ENCODE measurements at places on chromosomes 7 and 10.
A peak's percentile ranks its signal among the peaks of the same experiment; 100 is the strongest.

- DNase-seq = no peak
Measured at GRCh38 chr7:4805110-4805983, 29.9 kb downstream of the AP5Z1 start.

DNA sequence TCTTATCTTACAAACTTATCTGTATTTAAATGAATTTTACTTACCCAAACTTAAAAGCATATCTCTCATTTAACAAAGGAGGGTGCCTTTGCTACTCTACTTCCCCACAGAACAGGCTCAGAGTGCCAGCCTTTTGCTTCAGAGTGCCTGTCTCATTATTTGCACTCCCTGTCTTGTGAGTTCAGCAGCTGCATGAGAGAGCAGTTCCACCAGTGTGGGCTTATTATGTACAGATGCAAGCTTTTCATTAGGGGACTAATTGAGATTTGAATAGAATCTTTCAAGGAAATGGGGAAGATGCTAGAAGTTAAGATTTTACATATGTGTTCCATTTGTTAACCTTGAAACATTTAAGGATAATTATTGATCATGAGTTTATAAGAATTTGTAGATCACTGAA is 310.2 kb upstream of the LRRN3 start:
- no peak for DNase-seq

DNA sequence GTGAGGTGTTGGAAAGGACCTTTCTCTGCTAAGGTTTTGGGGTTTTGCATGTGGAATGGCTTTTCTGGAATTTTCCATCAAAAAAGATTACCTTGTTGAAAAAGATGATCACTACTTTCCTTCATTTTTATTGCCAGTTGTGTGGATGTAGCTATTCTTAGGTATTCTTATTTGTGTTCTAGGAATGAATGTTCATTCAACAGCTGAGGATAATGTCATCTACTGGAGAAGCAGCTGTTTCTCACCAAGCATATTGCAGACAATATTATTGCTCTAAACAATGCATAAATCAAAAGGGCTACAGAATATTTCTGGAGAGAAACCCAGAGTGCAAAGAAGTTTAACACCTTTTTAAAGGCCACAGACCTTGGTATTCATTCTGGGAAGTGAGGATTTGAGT is 145.6 kb upstream of the CALCR start:
- DNase-seq = no peak

DNA sequence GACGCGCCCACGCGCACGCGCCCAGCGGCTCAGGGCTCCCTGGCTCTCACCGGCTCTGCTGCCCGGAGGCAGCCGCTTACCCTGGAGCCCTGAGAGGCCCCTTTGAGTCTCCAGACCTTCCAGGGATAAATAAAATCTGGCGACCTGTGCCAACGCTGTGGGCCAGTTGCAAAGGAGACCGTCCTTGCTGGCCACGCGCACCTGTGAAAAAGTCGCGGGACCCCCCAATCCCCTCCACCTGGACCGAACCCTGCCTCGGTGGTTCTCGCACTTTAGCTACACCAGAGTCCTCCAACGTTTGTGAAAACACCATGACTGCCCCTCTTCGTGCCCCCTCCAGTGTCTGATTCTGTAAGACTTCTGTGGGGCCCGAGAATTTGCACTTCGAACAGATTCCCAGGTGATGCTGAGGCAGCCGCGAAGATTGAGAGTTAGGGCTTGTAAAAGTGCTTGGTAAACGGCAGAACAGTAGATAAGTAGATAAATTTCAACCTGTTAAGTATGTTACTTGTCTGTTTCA is 102.4 kb upstream of the SVIL start:
- DNase-seq = no peak

DNA sequence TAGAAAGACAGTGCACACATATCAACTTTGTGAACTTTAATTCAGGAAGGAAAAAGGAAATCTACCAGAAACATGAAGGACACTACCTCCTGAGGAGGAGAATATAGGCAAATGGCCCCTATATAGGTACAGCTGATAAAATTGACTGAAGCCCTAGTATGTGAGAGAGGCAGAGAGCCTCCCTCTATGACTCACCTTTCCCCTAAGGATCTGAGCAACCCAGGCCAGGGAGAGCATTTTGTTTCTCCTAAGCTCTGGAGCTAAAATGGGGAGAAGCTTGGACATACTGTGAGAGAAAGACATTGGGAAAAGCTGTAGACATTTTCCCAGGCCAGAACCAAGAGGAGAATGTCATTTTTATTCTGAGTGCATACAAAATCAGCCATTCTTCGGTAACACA is 303.5 kb downstream of the AHR start:
- DNase-seq = no peak

DNA sequence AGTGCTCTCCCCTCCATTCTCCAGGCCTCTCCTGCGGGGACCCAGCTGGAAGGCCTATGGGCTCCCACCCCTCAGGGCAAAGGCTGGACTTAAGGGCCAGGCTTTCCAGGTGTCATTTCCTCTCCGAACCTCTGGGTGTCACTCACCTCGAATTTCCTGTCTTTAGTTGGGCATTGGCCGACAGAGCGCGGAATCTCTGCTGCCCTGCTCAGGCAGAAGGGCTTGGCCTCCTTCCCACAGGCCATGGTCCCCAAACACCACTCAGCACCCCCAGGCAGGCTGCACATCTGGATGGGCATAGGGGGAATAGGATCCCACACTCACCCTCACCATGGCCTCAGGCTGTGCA is 212.9 kb downstream of the CCSER2 start:
- no peak for DNase-seq

DNA sequence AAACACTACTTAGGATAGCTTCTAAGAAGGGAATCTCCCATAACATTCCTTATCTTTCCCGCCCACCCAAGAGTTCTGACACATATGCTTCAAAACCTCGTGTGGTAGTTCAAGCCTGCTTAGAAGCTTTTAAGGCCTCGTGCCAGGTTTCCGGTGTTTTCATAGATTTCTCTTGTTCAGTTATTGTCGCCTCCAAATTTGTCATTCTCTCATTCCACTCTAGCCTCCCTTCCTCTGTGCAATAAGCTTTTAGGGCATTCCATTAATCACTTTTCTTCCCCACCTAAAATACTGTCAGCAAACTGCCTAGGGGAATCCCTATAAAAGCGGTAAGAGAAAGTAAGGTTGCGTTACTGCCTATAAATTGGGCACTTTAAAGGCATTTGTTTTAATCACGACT is 718 bp upstream of the BPGM start:
- DNase-seq = no peak

DNA sequence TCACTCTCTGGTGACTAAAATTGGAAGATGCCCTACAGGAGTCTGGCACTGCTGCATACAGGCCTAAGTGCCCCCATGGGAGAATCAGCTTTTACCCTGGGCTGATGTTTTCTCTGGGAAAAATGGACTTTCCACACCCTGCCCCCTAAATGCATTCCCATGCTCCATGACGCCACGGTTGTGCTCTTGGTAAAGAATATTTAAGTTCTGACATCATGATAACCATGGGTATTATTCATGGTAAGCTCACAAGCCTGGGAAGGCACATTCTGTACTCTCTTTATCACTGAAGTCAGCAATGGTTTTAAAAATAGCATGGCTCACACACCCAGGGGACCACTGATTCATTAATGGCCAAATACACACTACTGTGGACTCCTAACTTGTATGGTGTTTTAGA is 43.4 kb downstream of the HIPK2 start:
- peak; percentile 93 for DNase-seq

DNA sequence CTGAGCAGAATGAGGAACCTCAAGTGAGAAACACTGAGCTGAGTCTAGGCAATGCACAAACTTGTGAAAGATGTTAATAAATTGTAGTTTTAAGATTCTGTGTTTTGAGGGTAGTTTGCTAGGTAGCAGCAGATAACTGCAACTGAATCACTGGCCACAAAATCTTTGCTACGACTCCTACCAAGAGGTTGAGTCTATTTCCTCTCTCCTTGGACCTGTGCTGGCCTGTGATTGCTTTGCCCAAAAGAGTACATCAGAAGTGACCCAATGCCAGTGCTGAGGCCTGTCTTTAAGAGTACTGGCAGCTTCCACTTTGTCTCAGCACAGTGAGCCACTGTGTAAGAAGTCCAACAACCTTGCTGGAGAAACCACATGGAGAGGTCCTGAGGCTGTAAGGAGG is 11.9 kb upstream of the TSPAN13 start:
- no peak for DNase-seq

DNA sequence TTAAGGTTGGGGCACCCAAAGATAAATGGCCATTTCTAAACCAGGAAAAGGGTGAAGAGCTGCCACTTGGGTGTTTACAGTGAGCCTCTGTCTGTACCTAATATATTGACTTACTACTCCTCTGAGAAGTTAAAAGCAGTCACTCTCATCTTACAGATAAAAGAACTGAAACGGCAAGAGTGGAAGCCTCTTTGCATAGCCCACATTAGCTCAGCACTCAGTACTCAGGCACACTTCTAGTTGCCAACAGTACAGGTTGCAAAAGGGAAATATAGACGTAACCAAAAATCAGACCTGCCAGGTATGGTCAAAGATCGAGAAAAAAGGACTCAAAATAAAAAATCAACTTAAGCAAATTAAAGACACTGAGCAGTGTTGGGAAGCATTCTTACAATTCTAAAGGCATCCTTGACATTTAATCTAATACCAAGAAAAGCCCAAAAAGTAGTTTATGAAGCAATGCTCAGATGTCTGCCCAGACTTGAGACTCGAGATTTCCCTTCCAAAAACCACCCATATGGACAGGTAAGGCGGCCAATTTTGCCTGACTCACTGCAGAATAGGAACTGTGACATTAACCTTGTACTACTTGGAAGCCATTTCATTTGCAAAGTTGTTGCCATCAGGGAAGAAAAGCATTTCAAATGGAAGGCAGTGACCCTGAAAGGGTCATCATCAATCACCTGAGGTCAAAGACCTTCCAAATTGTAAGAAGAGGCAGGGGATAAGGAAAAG is 139.3 kb downstream of the SLC25A13 start:
- DNase-seq = no peak

DNA sequence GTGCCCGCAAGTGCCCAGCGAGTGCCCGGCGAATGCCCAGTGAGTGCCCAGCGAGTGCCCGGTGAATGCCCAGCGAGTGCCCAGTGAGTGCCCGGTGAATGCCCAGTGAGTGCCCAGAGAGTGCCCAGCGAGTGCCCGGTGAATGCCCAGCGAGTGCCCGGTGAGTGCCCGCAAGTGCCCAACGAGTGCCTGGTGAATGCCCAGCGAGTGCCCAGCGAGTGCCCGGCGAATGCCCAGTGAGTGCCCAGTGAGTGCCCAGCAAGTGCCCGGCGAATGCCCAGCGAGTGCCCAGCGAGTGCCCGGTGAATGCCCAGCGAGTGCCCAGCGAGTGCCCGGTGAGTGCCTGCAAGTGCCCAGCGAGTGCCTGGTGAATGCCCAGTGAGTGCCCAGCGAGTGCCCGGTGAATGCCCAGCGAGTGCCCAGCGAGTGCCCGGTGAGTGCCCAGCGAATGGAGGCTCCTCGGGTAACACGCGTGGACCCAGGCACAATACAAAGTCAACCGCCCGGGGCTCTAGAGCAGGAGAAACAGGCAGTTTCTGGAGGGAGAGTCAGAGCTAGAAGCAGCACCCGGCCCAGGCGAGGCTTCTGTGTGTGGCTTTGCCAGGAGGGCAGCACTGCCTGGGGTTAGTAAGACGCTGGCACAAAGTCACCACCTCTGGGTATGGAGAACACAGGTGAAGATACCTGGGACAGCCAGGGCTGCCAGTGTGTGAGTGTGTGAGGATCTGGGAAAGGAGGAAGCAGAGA is 38.2 kb upstream of the CFAP46 start:
- no peak for DNase-seq

DNA sequence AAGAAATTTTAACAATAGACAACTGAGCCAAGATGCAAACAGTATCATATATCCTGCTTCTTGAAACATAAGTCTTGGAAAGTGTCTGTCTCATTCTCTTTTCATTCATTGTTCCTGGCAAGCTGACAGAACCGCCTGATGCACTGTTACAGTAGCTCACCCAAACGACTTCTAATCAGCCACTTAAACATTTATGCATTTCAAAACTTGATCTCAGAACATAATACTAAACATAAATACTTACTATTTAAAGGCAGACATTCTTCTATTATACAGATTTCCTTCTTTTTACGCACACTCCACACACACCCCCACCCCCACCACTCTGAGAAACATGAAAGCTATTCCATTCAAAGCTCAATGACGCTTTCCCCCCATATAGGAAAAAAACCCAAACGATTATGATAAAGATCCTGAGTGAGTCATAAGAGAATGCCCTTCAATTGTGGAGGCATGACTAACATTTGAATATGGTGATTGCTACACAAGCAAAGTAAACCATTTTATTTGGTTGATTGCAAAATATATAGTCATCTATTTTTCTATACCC is 30.5 kb downstream of the SHTN1 start:
- peak; percentile 69 for DNase-seq

- no peak for DNase-seq
Measured at GRCh38 chr7:99368750-99369389, 5.7 kb upstream of the ARPC1B start.

GRCh38 chr10:77800738-77801266 is 125.8 kb downstream of the DLG5 start:
- DNase-seq = no peak

- DNase-seq = peak; percentile 58
Measured at GRCh38 chr7:117582219-117582704, 102.4 kb downstream of the CFTR start.

DNA sequence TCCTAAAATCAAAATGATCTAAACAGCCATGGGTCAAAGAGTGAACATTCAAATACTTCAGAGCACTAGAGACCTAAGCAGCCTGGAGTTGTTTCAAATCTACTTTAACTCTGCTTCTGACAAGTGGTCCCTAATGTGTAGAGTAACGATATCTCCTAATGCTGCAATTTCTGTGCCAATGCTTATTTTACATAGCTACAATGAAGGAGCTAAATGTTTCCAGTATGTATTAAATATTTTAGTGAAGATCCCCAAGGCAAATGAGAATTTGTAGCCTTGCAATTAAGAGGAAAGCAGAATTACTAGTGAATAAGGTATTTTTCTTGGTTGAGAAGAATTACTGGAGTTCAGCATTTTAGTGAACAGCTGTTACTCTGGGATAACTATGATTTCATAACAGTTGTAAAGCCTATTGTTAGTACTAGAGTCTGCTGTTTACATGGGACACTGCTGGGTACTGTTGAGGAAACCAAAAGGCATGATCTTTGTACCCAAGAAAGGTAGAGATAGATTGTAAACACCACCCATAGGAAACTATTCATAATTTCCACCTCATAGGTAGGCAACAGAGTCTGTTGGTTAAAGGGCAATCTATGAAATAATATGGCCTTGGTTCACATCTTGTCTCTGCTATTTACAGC is 271.9 kb downstream of the PLXDC2 start:
- DNase-seq = no peak

DNA sequence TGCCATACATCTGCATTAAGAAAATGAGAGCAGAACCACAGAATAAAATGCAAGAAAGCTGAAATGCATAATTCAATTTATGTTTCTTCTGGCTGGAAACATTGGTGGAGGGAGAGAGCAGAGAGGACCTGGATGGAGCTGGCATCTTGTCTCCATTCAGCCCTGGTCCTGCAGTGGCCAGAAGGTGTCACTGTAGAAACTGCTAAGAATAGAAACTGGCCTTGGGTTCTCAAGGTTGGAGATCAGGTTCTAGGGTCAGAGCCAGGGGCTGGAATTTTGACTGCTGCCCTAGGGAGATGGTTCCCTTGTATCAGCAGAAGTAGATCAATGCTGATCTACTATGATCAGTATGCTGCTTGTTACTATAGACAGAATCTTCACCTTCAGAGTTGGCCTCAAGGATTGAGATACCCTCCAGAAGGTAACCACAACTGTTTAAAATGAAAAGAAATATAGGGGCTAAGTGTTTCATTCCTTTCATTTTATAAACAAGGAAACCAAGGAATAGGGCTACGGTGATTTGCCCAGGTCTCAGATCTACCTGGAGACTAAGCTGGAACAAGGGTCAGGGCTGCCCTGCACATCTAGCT is 13.1 kb downstream of the TAS2R41 start:
- DNase-seq = no peak

Data from AG04449 (cell line).